ENCODE measurements at places on chromosomes 6 and 20.

DNA sequence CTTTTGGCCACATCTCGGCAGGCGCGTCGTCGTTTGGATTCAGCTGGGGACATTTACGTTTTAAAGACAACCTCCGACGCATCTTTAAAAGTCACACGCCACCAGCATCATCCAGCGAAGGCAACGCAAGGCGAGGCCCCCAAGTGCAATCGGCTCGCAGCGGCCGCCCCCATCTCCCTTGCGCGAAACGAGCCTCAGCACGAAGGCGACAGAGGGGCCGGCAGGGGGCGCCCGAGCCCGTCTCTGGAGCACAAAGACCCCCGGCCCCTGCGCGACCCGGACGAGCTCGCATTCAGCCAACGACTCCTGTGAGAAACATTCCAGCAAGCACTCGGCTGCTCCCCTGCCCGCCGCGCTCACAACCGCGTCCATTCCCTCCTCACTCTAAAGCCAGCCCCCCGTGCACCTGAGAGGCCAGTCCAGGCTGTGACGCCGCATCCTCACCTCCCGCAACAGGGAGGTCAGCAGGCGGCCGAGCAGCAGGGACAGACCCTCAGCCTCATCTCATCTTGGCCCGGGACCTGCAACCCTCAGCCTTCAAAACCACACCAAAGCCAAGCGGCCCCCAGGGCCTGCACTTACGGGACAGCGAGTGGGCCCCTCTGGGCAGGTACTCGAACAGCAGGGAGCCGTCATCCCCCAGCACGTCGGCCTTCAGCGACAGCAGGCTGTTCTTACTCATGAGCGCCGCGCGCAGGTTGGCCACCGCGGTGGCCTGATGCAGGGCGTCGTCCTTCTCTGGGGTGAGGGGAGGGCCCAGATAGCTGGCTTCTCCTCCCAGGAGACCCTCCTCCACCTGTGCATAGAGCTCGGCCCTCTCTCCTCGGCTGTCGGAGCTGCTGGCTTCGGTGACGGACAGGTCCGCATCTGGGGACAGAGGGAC is 35.8 kb downstream of the SLC2A4RG start:
- peak; percentile 23 for DNase-seq

DNA sequence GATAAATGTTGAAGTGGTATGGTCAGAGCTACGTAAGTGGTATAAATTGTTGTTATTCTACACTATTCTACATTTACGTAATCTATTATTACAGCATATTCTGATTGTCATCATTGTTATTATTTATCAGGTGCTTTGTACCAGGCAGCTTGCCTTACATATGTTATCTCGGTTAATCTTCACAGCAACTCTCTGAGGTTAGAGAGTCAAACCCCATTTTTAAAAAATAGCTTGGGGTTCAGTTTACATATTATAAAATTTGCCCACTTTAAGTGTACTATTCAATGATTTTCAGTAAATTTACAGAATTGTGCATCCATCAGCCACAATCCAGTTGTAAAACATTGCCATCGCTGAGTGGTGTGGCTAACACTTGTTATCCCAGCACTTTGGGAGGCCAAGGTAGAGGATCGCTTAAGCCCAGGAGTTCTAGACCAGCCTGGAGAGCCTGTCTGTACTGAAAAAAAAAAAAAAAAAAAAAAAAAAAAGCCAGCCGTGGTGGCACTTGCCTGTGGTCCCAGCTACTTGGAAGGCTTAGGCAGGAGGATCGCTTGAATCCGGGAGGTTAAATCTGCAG is 35.5 kb downstream of the PPP1R16B start:
- DNase-seq, result no peak

GRCh38 chr20:61478094-61478493 is 226.0 kb downstream of the CDH4 start:
- DNase-seq, result no peak

DNA sequence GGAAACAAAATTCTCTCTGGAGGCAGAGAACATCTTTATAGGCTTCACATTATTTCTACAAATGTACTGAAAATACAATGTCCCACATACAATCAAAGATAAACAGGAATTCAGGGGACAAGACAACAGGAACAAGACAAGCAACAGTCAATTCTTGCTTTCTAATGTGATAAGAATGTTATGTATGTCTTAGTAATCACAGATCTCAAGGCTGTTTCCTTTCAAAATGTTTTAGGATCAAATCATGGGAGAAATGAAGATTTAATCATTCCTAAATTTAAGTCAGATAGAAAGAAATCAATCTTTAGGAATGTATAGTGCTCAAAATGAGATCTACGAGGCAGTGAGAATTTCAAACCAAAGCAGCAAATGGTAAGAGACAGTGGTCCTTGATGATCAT is 32.1 kb downstream of the NEDD9 start:
- DNase-seq, result no peak

GRCh38 chr6:115634887-115635286 is 425.8 kb downstream of the FRK start:
- no peak for DNase-seq

DNA sequence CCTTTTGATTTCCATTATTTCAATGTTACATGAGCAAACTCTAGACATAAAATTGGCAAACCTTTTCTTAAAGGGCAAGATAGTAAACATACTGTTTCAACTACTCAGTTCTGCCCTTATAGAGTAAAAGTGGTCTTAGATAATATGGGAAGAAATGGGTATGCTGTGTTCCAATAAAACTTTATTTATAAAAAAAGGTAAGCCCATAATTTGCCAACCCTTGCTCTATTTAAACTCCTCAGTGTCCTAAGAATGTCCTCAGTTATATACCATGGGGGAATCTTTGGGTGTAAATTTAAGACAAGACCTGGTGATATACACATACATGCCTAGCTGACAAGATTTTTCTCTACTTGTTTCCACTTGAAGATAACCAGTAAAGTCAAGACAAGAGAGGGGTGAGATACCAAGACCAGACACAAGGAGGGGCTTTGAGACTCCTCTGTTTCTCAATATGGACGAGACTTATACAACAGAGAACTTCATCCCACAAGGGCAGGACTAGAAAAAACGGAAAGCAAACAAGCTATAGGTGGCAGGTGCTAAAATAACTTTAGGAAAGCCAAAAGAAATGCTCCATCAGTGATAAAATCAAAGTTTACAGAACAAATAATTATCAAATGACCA is 10.5 kb downstream of the SNX3 start:
- no peak for DNase-seq

GRCh38 chr6:162290846-162291465 is 436.6 kb downstream of the PRKN start:
- DNase-seq, result no peak

- DNase-seq, result no peak
These were observed 139.0 kb downstream of the FLRT3 start for GRCh38 chr20:14198416-14198815.

DNA sequence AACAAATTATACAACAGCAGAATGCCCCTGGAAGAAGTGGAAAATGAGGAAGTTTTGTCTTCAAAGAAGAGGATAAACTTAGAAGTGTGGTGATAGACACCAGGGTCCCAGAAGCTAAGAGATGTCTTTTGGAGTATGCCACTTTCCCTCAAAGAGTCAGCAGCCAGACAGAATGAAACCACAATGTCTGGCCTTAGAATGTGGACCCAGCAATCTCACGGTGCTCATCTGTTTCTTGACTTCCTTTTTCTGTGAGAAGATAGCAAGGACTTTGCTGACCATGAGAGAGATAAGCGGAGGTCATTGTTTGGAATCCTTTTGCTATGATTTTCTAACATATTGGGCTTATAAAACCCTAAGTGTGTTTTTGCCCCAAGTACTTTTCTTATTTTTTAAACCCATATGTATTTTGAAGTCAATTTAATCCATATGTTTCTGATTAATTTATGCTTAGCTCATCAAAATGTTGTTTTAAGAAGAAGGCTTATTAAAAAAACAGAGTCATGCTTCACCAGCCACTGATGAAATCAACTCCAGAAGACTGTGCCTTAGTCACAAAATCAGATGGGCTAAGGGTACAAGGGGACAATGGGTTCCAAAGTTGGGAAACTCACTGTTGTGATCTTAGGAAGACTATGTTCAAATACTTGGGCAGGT is 451.2 kb upstream of the JAG1 start:
- DNase-seq, result no peak

DNA sequence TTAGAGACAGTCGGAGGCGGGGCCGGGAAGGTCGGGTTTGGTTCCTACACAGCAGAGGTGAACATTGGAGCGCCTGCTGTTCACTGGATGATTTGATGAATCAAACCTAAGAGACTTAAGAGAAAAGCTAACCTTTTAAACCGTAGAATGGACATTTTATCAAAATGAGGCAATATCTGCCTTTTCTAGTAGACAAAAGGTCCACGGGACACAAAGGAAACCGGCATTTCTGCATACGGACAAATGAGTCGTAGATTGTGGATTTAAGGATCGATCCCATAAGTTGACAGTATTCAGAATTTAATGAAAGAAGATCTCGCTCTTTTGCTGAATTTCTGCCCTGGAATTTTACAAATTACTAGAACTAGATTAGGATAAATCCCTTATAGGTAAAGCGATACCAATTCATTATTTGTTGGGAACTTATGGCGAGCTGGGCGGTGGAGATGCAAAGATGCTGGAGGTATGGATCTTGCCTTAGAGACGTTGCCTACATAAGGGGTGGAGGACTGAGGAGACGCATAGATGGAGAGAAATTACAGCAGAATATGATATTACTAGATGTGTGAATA is 400 bp downstream of the PAK1IP1 start:
- no peak for DNase-seq

GRCh38 chr20:62029296-62029695 is 36.4 kb downstream of the TAF4 start:
- no peak for DNase-seq

GRCh38 chr6:134435814-134436280 is 117.9 kb upstream of the SGK1 start:
- DNase-seq, result no peak

GRCh38 chr6:90941885-90942284 is 355.0 kb upstream of the MAP3K7 start:
- DNase-seq, result no peak

- no peak for DNase-seq
These were observed 99.7 kb upstream of the PLCB4 start for GRCh38 chr20:8969146-8969583.

DNA sequence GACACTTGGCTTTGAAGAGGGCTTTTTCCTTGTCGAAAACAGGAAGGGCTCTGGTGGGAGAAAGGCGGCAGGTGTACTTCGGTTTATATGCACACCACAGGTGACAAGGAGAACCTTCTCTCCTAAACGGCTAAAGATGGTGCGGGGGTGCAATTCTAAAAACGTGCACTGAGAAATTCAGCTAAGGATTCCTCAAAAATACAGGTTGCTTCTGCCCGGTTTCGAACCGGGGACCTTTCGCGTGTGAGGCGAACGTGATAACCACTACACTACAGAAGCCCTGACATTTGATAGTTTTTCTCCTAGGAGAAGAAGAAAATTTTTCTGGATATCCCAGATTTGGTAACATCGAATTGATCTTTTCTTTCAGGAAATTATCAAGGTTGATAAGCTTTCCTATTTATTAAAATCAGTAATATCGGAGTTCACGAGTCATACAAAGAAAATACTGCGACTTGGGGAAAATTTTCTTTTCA is 32.0 kb downstream of the POM121L2 start:
- DNase-seq, result no peak

- no peak for DNase-seq
These were observed 222.8 kb downstream of the ALDH8A1 start for GRCh38 chr6:134727081-134727480.

DNA sequence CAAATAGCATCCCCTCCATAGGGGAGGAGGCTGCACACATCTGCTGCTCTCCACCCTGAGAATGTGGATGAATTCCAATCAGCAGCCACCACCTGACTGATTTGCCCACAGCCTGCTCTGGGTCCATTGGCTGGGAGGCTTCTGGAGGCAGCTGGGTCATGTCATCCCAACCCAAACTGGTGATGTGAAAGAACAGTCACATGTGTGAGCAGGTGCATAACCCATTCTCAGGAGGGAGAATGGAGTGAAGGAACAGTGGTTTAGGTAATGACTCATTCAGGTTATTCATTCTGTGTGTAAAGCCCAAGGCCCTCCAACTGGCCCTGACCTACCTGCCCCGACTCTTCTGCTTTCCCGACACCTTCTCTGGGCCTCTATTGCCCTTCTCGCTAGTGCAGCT is 90.9 kb upstream of the GCM1 start:
- DNase-seq, result no peak

DNA sequence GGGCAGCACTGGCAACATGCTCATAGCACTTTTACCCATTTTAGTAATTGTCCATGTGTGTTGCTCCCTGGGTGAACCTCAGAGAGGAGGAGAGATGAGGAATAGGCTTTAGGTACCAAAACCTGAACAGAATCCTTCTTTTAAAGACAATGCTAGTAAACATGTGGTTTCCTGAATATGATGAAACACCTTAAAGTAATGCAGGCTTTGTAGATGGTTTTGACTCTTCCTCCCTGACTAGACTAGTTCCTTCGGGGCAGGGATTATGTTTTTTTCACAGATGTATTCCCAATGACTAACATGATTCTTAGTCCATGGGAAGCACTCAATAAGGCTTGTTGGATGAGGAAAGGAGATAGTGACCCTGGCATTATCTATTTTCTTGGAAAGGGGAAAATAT is 367.6 kb upstream of the JAG1 start:
- no peak for DNase-seq

DNA sequence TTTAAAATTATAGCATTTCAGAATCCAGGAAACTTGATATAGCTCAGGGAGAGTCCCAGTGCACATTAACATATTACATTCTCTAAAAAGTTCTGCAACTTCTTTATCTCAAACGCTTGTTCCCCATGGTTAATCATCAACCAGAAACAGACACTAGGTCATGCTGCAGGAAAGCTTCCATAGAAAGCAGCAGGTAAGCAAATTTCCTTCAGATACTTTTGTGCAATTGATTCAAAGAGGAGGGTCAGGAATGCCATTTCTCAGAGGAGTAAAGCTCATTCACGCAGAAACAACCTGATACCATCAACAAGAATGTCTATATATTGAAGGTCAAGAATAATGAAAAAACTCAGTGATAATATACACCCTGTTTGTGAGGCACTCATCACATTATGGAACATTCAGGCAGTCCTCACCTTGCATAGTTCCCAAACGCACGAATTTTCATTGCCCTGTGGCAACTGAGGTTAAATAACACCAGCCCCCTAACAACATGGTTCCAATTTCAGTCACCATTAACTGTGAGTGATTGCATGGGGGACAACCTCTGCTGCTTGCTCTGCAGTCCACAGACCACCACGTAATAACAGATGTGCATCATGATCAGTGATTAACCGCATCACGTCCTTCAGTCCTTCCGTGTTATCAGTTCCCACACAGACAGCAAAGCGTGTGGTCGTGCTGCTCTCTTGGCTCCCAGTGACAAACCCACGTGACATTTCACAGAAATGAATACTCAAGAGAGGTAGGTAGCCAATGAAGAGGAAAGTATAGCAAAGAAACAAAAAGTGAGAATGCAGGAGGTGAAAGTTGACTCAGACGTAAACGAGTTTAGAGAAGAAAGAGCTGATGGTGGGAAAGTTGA is 95.7 kb downstream of the LY86 start:
- DNase-seq, result no peak

- DNase-seq, result no peak
These were observed 88.1 kb upstream of the IFNGR1 start for GRCh38 chr6:137307163-137307854.

DNA sequence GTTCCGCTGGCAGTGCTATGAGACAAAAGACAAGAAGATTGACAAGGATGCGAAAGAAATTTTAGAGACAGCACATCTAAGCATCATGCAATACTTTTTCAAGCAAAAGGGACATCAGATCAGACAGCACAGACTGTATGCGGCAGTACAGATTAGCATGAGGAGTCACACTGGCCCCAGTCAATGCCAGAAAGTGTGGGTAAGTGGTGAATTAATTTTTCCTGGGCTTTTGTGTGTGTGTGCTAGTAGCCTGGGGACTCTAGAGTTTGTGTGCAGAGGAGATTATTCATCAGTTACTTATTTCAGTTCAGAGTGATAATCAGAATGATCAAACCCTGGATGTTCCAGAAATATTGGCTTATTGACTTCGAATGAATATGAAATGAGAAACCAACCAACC is 47.2 kb downstream of the LAMA4 start:
- no peak for DNase-seq
